ENCODE measurements at places on chromosomes 3 and 15. TPM values are rescaled to one million over a fixed set of nuclear protein-coding genes. Genes with fewer than 3 reads are reported as not detected.

Gene HCLS1
- 241 TPM for total RNA-seq

Gene CLDN16
- total RNA-seq = not detected

Gene ISY1
- 54.9 TPM for total RNA-seq

Gene IQCF5
- total RNA-seq = not detected

Gene CATSPER2
- 17.0 TPM for total RNA-seq

Gene PDIA3
- total RNA-seq = 293 TPM

Gene ARNT2
- total RNA-seq = not detected

Gene TIMP4
- total RNA-seq = not detected

Gene SNX22
- 61.6 TPM for total RNA-seq

DNA sequence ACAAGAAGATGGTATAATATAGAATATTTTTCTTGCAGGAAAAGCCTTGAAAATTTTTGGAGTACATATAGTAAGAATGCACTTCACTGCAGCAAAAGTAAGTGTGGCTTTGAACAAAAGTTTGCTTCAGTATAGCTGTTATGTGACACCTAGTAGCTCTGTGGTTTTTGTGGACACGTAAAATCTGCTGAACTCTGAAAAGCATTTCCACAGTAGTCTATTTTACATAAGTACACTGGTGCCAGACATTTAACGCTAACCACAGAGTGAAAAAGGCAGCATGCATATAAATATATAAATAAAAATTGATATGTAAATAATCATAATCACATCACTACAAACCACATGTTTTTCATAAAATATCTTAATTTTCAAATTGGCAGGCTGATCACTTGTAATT lies 39.8 kb downstream of the CGGBP1 start:
- no peak for DNase-seq

DNA sequence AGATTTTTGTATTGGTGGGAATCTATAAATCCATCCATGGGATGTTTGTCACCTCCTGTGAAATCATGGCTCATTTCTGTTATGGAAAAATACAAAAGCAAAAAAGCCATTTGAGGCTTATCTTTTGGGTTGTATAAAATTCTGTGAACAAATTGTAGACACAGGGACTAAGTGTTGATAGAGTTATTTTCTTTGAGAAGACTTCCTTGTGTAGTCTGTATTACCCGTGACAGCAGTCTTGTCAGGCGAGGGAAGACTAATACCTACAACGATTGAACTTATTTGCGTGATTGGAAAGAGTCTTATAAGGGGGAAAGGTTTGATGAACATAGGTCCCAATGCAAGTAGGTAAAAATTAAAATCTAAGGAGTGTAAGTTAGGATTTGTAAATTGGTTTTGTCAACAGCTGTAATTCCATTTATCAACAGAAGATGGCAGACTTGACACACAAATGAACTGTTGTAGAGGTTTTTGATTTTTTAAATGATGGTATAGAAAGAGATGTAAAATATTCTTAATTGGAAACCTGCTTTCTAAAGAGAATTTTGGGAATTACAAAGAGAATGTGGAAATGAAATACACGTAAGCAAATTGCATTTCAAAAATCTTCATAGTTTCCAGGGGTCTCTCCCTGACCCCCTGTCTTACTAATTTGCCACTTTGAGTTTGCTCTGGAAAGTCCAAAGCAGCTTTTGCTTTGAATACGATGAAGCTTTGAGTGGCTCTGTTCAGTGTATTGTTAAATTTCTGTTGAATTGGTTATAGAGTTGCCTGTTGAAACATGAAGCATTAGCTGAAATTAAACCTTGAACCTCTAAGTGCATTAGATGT lies 33.2 kb downstream of the SLC25A26 start:
- DNase-seq = peak; percentile 46

DNA sequence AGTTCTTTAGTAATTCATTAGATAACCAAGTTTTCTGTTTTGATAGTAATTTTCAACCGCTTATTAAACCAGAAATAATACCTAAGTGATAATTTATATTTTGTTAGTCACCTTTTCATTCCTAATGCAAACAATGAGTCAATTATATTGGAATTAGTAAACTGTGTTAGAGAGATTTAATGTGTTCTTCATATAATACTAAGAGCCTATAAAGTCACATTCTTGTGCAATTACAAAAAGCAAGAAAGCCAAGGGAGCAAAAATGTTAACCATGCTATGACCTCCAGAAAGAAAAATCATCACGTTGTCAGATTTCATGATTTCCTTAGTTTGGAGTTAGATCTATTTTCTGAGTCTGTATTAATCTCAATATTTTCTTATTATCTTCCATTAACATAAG lies 108.8 kb upstream of the SAMMSON start:
- DNase-seq = no peak

- no peak for DNase-seq
Observed at GRCh38 chr15:68695061-68695595, 116.3 kb downstream of the CORO2B start.

GRCh38 chr3:171940151-171940649 lies 97.1 kb downstream of the TMEM212 start:
- DNase-seq = no peak

- peak; percentile 78 for DNase-seq
Observed at GRCh38 chr3:179146911-179147513, 1.1 kb upstream of the PIK3CA start.

DNA sequence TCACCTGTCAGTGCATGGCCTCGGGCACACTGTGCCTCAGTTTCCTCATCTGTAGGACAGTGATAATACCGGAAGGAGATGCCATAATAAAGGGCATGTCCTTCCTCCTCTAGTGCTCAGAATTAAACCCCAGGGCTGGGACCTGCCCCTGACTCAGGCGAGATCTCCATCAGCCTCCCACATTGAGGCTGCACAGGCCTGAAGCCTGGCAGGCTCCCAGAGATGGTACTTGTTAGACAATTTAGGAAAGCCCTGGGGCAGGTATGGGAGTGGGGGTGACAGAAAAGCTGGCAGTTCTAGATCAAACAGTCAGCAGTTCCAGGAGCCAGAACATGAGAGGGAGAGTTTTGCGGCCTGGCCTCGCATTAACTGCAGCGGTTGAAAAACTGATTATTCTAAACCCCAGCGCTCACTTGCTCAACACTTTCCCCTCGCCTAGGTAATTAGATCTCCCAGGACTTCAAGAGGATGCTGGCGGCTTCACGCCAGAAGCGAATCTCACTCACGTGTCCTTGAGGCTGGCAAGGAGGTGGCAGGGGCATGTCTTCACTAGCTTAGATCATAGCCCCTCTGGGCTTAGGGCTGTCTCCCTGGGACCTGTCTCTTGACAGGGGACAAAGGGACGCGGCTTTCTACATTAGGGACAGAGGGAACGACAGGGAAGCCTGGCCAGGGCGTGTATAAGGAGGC lies 73.1 kb downstream of the ATP2B2 start:
- DNase-seq = no peak

GRCh38 chr15:89130201-89130600 lies 41.9 kb downstream of the ABHD2 start:
- DNase-seq = no peak

GRCh38 chr15:95812491-95812890 lies 518.0 kb upstream of the NR2F2 start:
- DNase-seq = no peak

DNA sequence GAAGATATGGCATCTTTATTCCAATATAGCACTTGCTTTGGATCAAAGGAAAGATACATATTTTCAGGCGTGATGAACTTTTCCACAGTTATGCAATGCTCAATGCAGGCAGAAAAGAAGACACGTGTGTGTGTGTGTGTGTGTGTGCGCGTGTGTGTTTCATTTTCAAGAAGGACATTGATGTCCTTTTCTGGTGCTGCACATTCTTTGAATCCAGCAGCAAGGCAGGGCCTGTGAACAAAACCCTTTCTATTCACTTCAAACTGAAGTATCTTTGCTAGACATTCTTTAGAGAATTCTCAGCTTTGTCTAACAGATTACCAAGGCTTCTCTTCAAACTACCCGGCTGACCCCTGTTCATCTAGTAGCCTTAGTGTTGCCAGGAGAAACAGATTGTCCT lies 124.6 kb downstream of the CD47 start:
- no peak for DNase-seq

GRCh38 chr15:69562564-69562963 lies 109.9 kb downstream of the RPLP1 start:
- DNase-seq = no peak

- DNase-seq = no peak
Observed at GRCh38 chr3:46466273-46466672, 1.6 kb upstream of the LTF start.

DNA sequence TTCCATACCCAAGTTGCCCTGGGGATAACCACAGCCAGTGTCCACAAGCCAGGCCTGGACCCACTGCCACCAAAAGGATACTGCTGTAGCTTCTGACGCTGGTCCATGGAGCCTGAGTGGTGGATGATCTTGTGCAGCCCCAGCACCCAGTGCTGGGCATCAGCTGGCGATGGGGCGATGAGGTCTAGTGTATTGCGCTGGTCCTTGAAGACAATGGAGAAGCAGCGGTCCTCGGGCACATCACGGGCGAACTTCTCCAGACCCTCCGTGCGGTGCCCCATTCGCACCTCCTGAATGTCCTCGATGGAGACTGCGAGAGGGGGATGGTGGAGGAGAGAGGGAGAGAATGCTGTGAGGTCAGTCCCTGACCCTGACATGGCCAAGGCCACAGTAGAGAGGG lies 13.0 kb downstream of the PLCD1 start:
- DNase-seq = no peak

DNA sequence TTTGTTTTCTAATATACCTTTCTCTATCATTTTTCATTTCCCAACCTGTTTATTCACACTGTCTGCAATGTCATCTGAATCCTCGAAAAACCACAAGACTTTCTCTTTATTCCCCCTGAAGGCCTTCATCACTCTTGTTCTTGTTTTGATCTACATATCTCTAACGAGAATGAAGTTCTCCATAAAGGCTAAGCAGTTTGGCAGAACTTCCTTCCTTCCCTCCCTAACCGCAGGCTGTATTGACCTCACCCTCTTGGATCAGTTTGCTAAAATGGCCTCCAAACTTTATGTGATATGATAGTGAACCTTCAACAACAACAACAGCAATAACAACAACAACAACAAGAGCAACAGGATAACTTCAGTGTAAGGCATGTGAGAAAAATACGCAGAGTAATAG lies 392.8 kb downstream of the TIGIT start:
- DNase-seq = no peak

- DNase-seq = no peak
Observed at GRCh38 chr3:161420746-161421145, 49.4 kb upstream of the SPTSSB start.

GRCh38 chr3:105744202-105744601 lies 124.6 kb downstream of the CBLB start:
- no peak for DNase-seq

DNA sequence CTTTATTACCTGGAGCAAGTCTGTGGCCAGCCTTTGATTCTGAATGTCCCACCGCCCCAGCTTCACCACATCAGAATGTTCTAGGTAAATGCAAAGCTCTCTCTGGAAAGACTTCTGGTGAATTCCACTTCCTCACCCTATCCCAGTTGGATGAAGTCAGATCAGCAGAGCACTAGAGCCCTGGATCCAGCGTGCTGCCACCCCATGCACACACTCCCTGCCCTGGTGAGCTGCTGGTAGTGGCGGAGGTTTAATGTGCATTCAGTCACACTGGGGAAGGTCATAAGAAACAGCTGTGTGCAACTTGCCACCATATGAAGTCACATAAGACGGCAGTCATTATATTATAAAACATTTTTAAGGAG lies 16.3 kb upstream of the SLC41A3 start:
- DNase-seq = no peak

DNA sequence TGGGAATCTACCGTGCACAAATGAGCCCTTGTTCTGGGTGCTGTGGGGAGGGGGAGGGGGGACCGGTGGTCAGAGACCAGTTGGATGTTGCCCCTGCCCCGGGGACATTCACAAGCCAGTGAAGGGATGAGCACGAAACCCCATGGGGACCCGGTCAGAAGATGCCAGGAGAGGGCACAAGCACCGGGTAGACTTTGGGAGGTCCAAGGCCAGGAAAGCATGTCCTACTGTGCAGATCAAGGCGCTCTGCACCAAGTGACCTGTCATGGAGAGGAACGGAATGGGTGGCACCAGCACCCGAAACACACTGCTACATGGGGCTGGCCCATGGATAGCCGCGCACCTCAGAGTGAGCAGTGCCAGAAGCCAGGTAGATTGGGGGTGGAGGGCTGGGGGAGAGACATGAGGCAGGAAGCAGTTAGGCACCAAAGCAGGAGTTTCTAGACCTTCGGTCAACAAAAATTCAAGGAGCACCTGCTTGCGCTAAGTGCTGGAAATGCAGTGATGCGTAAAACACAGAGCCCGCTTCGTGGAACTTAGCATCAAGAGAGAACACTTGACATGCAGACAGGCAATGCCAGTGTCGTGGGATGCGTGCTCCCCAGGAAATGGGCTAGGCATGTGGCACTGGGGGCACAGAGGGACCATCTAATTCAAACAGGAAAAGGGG lies 99.1 kb downstream of the CPN2 start:
- no peak for DNase-seq

GRCh38 chr3:55623786-55624185 lies 136.7 kb upstream of the WNT5A start:
- no peak for DNase-seq

DNA sequence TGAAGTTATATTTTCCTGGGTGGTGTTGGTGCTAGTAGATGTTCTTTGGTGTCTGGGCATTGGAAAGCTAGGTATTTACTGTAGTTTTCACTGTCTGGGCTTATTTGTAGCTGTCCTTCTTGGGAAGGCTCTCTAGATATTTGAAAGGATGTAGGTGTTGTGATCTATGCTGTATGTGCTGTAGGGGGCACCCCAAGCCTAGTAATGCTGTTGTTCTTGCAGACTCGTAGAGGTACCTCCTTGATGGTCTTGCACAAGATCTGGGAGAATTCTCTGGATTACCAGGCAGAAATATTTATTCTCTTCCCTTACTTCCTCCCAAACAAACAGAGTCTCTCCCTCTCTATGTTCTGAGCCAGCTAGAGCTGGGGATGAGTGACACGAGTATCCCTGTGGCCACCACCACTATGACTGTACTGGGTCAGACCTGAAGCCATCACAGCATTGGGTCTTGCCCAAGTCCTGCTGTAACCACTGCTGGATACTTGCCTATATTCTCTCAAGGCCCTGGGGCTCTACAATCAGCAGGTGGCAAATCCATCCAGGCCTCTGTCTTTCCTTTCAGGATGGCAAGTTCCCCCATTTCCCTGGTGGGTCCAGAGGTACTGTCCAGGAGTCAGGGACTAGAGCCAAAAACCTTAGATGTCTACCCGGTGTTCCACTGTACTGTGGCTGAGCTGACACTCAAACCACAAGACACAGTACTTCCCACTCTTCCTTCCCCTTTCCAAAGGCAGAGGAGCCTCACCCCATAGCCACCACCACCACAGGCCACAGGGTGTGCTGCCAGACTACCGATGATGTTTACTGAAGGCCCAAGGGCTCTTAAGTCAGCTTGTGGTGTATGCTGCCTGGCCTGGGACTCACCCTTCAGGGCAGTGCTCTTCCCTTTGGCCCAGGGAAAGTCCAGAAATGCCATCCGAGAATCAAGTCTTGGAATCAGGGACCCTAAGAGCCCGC lies 195.2 kb upstream of the DPPA4 start:
- DNase-seq = peak; percentile 1

DNA sequence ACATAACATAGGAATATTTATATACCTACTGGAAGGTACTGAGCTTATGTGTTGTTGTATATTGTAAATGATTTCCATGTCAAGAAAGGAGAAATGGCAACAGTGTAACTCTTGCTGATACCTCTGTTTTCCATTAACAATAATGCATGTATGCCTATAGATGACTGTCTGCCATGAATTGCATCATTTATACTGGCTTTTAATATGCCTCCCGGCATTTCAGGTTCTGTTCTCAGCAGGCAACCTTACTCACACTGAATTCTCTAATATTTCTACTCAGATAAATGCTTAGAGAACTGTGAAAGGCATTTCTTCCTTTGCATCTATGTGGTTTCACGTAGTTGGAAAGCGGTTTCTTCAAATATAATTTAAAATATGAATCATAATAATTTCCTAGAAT lies 41.8 kb downstream of the LEKR1 start:
- no peak for DNase-seq

Measured in OCI-LY7 (cell line).